ENCODE measurements at places on chromosomes 11 and 22.

DNA sequence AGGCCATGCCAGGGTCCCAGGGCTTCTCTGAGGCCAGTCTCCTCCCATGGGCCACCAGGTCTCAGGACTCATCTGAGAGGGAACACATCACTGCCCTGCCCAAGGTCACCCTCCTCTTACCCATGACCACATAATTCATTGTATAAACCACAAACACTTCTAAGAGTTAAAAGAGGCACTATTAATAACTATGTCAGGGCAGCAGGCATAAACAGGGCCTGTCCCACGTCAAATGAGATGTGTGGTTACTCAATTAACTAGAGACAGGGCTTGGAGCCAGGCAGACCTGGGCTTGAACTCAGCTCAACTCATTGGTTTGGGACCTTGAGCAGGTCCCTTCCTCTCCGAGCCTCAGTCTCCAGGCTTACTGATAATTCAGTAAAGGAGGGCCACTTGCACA lies 33.1 kb downstream of the ARAP1 start:
- DNase-seq: no peak

DNA sequence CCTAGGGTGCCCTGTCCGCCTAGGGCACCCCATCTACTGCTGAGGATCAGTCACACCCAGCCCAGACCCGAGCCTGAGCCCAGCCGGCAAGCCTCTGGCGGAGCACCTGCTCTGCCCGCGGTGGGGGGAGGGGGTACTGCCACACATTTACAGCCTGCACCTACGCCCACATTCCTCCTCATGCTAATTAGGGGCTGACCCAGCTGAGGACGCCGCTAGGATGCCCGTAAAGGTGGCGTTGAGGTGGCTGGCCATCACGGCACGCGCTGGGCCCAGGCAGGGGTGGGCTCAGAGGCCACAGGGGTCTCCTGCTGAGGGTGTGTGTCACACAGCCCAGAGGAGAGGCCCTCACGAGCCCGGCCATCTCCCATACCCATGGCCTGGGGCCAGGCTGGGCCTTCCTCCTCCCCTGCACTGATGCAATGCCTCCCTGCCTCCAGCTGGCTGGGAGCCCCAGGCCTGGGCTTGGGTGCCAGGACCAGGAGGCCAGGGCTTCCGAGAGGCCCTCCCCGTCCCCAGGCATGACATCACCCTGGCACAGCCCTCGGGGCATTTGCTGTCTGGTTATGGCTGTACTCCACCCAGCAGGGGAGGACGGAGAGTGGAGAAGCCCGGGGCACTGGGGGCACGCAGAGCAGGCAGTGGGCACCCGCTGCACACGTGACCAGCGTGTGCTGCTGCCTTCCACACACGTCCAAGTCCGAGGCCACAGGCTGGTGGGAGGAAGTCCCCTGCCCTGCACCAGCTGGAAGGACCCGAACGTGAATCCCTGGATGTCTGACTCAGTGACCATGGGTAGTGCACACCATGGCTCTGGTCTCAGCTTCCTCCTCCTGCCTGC lies 12.7 kb downstream of the DUSP8 start:
- DNase-seq: no peak

DNA sequence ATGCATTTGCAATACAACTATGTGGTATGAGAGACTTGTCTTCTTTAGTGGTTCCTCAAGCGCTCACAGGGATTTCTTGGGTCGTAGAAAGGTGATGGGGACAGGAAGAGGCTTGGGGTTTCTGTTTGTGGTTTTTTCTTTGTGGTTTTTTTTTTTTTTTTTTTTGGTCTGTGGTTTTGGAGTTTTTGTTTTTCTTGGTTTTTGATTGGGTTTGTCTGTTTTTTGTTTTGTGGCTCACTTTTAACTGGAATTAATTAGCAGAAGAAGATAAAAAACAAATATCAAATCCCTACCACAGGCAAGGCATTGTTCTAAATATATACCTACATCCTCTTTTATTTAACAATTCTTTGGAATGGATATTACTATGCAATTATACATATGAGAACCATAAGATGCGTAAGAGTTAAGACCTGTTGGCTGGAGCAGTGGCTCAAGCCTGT lies 5.5 kb downstream of the TTC28 start:
- no peak for DNase-seq

- DNase-seq: no peak
Observed at GRCh38 chr22:23106906-23107367, 34.9 kb downstream of the RSPH14 start.

DNA sequence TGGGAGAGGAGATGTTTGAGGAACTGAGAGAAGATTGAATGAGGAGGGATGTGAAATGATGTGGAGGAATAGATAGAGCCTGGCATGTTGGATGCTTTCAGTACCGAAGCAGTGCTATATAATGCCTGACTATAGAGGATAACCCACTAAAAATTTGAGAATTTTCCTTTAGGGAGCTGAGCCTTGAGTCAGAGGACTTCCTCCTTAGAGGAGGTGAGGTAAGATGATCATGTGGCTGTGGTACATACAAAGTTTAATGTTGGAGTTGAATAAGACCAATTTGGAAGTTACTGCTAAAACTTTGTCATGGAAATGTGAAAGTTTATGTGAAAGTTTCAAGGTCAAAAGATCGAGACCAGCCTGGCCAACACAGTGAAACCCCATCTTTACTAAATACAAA lies 66.9 kb downstream of the YAP1 start:
- no peak for DNase-seq

GRCh38 chr11:64908766-64909165 lies 8.2 kb downstream of the ATG2A start:
- DNase-seq: no peak

DNA sequence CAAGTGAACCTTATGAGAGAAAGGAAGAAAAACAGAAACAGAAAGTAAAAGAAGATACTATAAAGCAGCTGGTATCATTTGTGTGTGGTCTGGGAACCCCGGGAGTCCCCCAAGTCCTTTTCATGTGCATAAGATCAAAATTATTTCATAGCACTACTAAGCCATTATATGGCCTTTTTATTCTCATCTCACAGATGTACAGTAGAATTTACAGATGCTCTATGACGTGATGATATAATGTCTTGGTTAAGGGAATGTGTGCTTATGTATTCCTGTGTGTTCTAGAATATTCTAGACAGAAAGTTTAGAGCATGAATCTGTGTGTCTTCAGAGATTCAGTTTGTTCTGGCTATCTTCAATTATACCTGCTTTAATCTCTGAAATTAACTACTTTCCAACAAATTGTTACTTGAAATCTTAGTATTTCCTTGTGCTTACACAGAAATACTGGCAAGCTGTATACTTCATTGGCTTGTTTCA lies 8.6 kb upstream of the TPP1 start:
- DNase-seq: no peak

DNA sequence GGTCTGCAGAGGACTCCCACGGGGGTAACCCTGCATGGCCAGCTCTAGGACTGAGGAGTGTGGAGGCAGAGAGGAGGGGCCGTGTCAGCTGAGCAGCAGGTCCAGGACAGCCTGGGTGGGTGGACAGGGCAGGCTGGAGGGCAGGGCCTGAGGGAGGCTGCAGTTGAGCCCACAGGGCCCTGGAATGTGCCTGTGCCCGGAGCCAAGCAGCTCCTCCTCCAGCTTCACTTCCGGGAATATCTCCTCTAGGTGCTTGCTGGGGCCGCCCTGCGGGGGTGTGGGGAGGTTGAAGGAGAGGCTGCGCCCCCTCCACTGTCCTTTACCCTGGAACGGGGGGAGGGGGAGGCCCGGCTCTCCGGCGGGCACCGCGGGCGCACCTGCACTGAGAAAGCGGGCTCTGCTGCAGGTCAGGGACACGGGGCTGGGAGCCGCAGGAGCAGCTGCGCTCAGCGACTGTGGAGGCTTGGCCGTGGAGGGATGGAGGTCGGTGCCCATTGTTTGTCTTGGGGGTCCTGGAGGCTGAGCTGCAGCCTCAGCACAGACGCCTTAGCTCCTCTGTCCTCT lies 1293.2 kb downstream of the BRD1 start:
- DNase-seq: no peak

- DNase-seq: no peak
Observed at GRCh38 chr11:12216041-12216451, 105.7 kb downstream of the MICAL2 start.

DNA sequence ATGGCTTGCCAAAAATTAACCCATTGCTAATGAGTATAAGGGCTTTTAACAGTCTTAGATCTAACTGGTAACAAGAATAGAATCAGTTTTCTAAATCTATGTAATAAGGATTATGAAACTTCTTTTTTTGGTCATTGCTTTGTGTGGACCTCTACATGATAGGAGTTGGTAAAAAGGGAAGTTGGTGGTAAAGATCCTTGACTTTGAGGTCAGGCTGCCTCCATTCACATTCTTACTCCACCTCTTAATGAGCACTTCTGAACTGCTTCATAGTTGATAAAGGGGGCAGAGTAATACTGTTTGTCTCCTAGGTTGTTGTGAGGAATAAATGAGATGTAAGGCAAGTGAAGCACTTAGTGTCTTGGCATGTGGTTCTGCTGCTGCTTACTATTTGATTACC lies 10.6 kb downstream of the EIF3M start:
- no peak for DNase-seq
